Activated T-helper 1 cell treated with Interleukin-2 at 50 U/mL for 16 hours (primary cell): ENCODE measurements at places on chromosomes 12 and 14.

DNA sequence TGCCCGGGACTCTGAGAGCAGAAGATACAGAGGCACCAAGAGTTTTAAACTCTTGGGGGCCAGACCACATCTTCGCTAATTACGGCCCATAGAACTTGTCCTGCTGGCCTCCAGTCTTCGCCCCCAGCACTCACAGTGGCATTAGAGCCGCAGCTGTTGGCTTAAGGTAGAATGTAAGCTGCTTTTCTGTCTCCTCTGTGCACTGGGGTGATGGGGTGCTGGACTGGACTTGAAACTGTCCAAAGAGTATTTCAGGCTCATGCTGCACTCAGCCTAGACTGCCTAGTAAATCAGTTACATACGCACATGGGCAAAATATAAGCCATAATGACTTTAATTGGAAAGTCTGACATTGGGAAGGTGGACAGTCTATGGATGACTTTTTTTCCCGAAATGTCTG lies 29.0 kb downstream of the YY1 start:
- DNase-seq, result no peak

DNA sequence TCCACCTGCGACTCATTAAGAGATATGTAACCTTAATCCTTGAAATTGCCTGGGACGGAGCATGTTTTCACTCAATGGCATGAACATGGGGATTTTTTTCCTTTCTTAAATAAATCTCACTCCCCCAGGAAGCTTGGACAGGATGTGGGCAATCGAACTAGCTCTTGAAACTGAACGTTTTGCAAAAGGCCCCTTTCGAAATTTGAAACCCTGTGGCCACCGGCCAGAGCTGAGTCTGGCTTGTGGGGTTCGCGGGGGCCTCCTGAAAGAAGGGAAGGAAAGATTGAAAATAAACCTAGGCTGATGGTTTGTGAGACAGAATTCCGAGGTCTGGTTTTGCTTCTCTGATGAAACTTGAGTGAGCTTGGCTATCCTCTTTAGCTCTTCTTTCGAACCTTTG lies 101.4 kb upstream of the RTL1 start:
- no peak for DNase-seq

- DNase-seq, result no peak
Measured at GRCh38 chr14:100767788-100768536, 41.3 kb downstream of the DLK1 start.

GRCh38 chr12:113862590-113863454 lies 103.3 kb downstream of the RBM19 start:
- DNase-seq, result no peak

DNA sequence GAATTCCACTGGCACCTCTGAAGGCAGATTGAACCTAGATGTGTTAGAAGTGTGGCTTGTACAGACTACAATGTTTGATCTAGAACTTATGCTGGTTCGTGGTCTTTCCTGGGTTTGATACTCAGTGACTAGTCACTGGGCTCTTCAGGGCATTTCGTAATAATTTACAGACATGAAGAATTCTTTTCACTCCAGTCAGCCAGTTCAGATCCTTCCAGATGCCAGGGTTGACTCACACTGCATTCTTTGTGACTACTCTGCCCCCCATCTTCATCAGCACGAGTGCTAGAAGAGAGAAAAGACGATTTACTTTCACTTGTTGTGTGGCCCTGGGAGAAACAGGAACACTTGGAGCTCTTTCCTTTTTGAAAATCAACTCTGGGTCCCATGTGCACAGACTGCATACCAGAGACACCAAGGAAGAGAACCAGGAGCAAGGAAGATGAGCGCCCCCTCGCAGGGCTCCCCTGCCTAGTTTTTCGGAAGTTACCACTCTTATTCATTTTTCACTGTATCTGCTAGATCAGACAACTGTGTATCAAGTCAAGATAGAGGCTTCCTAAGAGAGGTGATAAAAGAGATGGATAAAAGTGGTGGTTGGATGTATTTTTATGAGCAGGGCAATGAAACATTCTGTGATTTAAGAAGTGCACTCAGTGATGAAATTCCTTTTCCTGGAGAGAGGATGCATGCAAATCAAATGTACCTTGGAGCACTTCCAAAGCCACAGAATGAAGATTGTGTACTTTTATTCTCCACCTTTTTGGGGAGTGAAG lies 33.5 kb upstream of the EVL start:
- no peak for DNase-seq

GRCh38 chr14:102662636-102663430 lies 70.4 kb downstream of the RCOR1 start:
- DNase-seq, result no peak
